ENCODE measurements at places on chromosomes 13 and 19. TPM values are rescaled to one million over a fixed set of nuclear protein-coding genes. Genes with fewer than 3 reads are reported as not detected.

GRCh38 chr19:13119627-13120026 lies 1.6 kb downstream of the NACC1 start:
- H3K27me3 ChIP-seq = no peaks in the 10 kb centered on the region
- peak overlapping the region; percentile 81 for H3K27ac ChIP-seq
- DNase-seq = no peak
- H3K4me1 ChIP-seq = peaks cover 56% of the 10 kb centered on the region
- peaks cover 12% of the 10 kb centered on the region for H3K36me3 ChIP-seq
- H3K4me3 ChIP-seq = peak overlapping the region; percentile 79

DNA sequence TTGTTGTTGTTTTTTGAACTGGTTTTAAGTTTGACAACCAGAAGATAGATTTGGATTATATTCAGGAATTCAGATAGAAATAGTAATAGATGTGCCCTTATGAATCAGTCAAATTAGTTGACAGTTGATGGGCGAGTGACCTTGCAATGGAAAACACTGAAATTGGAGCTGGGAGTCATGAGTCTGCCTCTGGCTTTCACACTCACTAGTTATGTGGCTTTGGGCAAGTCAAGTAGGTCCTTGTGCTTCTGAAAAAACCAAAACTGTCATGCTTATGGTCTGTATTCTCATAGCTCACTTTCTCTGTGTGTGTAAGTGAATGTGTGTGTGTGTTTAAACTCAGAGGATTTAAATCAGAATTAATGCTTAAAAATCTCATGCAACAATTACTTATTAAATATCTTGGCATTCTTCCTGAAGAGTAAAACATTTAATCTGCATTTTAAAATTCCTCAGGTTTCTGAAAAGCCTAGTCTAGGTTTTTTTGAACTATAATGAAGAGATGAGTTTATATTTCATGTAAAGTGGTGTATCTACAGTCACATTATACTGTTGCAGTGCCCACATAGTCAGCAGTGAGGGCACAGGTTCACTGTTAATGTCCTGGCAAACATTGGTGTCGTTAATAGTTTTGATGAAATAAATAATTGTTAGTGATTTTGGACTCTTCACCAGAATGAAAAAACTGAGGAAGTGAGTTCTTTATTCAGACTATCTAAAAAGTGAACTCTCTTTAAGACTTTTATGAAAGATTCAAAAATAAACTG lies 32.5 kb downstream of the UCHL3 start:
- H3K27me3 ChIP-seq = no peaks in the 10 kb centered on the region
- H3K4me3 ChIP-seq = no peak overlapping the region
- H3K4me1 ChIP-seq = no peaks in the 10 kb centered on the region
- H3K27ac ChIP-seq = no peak overlapping the region
- peaks cover 37% of the 10 kb centered on the region for H3K36me3 ChIP-seq
- no peak for DNase-seq

DNA sequence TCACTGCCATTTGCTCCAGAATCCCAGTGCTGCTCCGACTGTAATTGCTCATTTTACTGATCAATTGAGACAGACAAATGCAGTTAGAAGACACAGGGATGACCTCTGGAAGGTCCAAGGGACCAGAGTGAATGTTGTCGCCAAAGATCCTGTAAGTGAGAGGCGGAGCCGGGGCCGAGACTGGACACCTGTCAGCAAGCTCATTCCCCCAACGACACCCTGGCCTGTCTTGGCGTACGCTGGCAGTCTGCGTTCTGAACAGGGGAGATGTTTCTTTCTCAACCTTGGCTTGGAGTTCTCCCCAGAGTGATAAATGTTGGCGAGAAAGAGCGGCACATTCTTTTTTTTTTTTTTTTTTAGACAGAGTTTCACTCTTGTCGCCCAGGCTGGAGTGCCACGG lies 24.2 kb downstream of the GADD45B start:
- peaks cover 40% of the 10 kb centered on the region for H3K4me1 ChIP-seq
- no peak overlapping the region for H3K4me3 ChIP-seq
- peaks cover 7% of the 10 kb centered on the region for H3K27me3 ChIP-seq
- no peaks in the 10 kb centered on the region for H3K36me3 ChIP-seq
- DNase-seq = no peak

GRCh38 chr19:35642312-35642711 lies 767 bp downstream of the ETV2 start:
- peaks cover 40% of the 10 kb centered on the region for H3K4me1 ChIP-seq
- DNase-seq = no peak
- peaks cover 6% of the 10 kb centered on the region for H3K36me3 ChIP-seq
- H3K27me3 ChIP-seq = no peaks in the 10 kb centered on the region

GRCh38 chr13:71866335-71867130 lies 471 bp downstream of the DACH1 start:
- peaks cover 4% of the 10 kb centered on the region for H3K36me3 ChIP-seq
- DNase-seq = peak; percentile 22
- H3K27me3 ChIP-seq = peaks cover 65% of the 10 kb centered on the region
- H3K4me3 ChIP-seq = peak overlapping the region; percentile 58

GRCh38 chr13:102028206-102028605 lies 373.6 kb downstream of the FGF14 start:
- H3K27ac ChIP-seq = no peak overlapping the region
- no peaks in the 10 kb centered on the region for H3K4me1 ChIP-seq
- H3K27me3 ChIP-seq = no peaks in the 10 kb centered on the region
- no peak overlapping the region for H3K4me3 ChIP-seq

- no peak overlapping the region for H3K27ac ChIP-seq
- no peaks in the 10 kb centered on the region for H3K4me1 ChIP-seq
- H3K36me3 ChIP-seq = no peaks in the 10 kb centered on the region
- no peak overlapping the region for H3K4me3 ChIP-seq
Observed at GRCh38 chr13:70523622-70524021, 415.4 kb upstream of the KLHL1 start.

GRCh38 chr19:17488593-17489391 lies 18.5 kb downstream of the SLC27A1 start:
- no peak for DNase-seq
- H3K27me3 ChIP-seq = no peaks in the 10 kb centered on the region
- peaks cover 24% of the 10 kb centered on the region for H3K4me1 ChIP-seq
- no peak overlapping the region for H3K4me3 ChIP-seq
- H3K27ac ChIP-seq = no peak overlapping the region

DNA sequence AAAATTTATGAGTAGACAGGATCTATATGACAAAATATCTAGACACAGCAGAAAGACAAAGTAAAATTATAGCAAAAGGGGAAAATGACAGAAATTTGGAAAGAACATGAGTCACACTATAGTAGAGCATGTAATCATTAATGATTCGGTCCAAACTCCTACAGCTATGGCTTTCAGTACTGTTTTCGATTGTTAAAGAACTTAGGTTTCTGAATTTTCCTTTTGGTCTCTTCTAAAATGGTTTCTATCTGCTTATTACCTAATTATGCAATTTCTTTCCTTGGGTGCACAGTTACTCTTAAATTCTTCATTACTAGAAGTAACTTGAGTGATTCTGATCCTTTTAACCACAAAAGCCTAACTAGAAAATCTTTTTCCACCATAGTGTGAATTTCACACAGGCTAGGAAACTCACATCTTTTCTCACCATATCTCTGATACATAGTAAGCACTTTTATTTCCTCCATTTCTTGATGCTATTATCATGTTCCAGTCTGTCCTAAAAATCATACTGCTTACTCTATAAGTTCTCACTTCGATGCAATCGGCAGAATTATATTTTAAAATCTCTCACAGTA lies 1101.4 kb downstream of the PCDH9 start:
- no peak overlapping the region for H3K4me3 ChIP-seq
- no peak overlapping the region for H3K27ac ChIP-seq

- H3K36me3 ChIP-seq = peaks cover 62% of the 10 kb centered on the region
- H3K4me1 ChIP-seq = peaks cover 4% of the 10 kb centered on the region
- no peak overlapping the region for H3K27ac ChIP-seq
Observed at GRCh38 chr19:52621376-52621775, 16.8 kb downstream of the ZNF83 start.

- H3K27me3 ChIP-seq = no peaks in the 10 kb centered on the region
- no peaks in the 10 kb centered on the region for H3K36me3 ChIP-seq
- H3K4me3 ChIP-seq = no peak overlapping the region
- no peaks in the 10 kb centered on the region for H3K4me1 ChIP-seq
- DNase-seq = no peak
- H3K27ac ChIP-seq = no peak overlapping the region
Observed at GRCh38 chr13:18236528-18236815, 945.2 kb downstream of the TUBA3C start.

- H3K36me3 ChIP-seq = peaks cover 21% of the 10 kb centered on the region
- H3K27me3 ChIP-seq = peaks cover 4% of the 10 kb centered on the region
- DNase-seq = no peak
- H3K27ac ChIP-seq = no peak overlapping the region
- no peak overlapping the region for H3K4me3 ChIP-seq
Observed at GRCh38 chr19:1386945-1387683, 3.4 kb downstream of the NDUFS7 start.

DNA sequence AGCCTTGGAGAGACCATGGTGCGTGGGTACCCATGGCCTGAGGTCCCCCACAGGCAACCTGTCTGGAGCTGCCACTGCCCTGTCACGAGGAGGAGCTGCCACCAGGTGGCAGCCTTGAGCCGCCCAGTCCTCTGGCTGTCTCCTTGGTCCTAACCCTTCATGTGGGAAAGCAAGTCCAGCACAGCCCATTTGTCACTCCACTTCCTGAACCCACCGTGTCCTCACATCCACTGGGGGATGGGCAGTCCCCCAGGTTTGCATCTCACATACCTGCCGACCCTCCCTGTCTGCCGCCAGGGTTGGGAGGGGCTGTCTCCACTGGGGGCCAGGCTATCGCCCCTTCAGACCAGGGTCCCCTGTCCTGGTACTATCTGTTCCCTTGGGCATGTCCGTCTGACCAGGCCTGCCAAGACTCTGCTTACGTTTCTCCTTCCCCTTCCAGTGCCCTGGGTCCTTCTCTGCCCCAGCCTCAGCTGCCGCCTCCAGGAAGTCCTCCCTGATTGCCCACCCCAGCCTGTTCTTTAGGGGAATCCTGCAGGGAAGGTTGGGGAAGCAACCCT lies 4.5 kb downstream of the FAM174C start:
- peaks cover 21% of the 10 kb centered on the region for H3K4me1 ChIP-seq
- H3K27me3 ChIP-seq = peaks cover 8% of the 10 kb centered on the region

DNA sequence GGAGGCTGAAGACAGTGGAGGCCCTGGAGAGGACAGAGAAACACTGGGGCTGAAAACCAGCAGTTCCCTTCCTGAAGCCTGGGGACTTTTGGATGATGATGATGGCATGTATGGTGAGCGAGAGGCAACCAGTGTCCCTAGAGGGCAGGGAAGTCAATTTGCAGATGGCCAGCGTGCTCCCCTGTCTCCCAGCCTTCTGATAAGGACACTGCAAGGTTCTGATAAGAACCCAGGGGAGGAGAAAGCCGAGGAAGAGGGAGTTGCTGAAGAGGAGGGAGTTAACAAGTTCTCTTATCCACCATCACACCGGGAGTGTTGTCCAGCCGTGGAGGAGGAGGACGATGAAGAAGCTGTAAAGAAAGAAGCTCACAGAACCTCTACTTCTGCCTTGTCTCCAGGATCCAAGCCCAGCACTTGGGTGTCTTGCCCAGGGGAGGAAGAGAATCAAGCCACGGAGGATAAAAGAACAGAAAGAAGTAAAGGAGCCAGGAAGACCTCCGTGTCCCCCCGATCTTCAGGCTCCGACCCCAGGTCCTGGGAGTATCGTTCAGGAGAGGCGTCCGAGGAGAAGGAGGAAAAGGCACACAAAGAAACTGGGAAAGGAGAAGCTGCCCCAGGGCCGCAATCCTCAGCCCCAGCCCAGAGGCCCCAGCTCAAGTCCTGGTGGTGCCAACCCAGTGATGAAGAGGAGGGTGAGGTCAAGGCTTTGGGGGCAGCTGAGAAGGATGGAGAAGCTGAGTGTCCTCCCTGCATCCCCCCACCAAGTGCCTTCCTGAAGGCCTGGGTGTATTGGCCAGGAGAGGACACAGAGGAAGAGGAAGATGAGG lies 1.5 kb downstream of the PPP1R15A start:
- peaks cover 47% of the 10 kb centered on the region for H3K36me3 ChIP-seq
- H3K27me3 ChIP-seq = no peaks in the 10 kb centered on the region
- peaks cover 52% of the 10 kb centered on the region for H3K4me1 ChIP-seq
- peak overlapping the region; percentile 98 for H3K27ac ChIP-seq
- peak overlapping the region; percentile 98 for H3K4me3 ChIP-seq
- DNase-seq = peak; percentile 15

- peaks cover 29% of the 10 kb centered on the region for H3K4me1 ChIP-seq
- H3K27ac ChIP-seq = peak within 1 kb of the TSS; percentile 96
- H3K4me3 ChIP-seq = peak within 1 kb of the TSS; percentile 93
Observed at GRCh38 chr19:14031719-14032480, at the start of gene IL27RA. Gene IL27RA (plus strand): TSS chr19:14031762. CDS start chr19:14031873, 111 bp downstream.

Gene BCAM
- total RNA-seq = not detected

Gene MEGF8
- 3.3 TPM for total RNA-seq

Gene C19orf12
- 38.8 TPM for total RNA-seq

Gene NOVA2
- total RNA-seq = 0.04 TPM

Gene IQCN
- 7.2 TPM for total RNA-seq

Gene SIGLEC11
- total RNA-seq = not detected

Gene TNFSF9
- 1.5 TPM for total RNA-seq

Gene ADAMTSL5
- total RNA-seq = 4.2 TPM

Gene ZNF350
- 17.8 TPM for total RNA-seq
